ENCODE measurements at places on chromosomes 7 and 10.
A peak's percentile ranks its signal among the peaks of the same experiment; 100 is the strongest.

DNA sequence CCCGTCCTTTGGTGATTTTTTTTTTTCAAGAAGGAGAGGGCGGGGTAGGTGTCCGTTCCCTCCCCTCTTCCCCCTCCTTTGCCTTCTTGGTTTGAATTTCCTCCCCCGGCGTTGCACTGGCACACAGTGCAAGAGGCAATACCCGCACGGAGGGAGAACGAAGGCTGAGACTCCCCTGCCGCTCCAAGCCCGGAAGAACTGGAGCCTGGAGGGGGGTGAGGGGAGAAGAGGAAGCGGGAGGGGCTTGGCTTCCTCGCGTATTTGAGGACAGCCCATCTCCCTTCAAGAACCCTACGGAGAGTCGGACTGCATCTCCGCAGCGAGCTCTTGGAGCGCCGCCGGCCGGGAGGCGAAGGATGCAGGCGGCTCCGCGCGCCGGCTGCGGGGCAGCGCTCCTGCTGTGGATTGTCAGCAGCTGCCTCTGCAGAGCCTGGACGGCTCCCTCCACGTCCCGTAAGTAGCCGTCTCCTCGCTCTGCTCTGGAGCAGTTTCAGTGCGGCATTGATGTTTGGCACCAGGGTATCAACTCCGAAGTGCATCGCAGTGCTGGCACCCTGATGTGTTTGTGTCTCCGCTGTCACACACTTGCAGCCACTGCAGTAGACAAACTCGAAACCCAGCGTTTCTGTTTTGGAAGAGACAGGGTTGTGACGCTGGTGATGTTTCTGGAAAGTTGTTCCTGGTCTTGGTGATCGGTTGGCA, at the start of gene CNTNAP2:
TSS of gene CNTNAP2 (plus strand) at position 281 of the 702 bp plus-strand sequence. CDS start at position 357, 76 bp downstream.
- DNase-seq, result no peak

DNA sequence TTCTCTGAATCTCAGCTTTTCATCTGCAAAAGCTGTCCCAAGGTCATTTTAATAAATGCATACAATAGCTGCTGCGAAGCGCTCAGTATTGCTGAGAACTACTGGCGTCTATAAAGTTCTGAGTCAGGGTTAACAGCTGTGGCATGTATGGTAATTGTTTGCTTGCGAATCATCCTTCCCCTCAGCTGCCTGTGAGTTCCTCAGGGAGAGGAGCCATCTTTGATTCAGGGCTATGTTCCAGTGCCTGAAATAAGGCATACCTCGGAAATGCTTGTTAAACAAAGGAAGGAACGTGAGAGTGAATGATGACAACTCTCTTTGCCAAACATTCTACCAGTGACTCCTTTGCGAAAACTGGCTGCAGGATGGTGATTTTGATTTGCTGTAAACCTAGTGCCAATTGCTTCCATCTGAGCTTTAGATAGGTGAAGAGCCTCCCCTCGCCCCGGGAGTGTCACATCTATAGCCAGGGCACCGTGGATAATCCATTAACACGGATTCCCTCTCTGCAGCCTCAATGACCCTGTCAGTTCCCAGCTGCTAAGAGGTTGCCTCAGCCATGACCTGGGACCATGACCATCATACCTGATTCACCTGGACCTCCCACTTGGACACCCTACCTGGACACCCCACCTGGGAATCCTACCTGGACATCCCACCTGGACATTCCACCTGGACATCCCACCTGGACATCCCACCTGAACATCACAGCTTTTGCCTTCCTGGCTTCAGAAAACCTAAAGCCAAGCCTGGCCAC, 39.6 kb downstream of the GPRIN2 start:
- DNase-seq, result no peak

DNA sequence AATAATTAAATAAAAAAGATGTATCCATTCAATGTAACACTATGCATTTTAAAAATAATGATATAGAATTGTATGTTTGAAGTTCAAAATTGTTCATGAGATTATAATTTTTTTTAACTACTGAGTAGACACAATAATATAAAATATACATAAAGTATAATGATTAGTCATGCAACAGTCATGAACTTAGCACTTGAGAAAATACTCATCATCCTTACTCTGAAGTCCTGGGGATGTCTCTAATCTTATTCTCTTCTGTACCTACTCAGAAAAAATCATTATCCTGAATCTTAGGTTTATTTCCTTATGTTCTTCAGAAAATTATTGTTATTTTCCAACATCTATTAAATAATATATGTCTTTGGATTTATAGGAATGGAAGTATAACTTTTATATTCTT, 26.4 kb upstream of the IKZF1 start:
- no peak for DNase-seq

DNA sequence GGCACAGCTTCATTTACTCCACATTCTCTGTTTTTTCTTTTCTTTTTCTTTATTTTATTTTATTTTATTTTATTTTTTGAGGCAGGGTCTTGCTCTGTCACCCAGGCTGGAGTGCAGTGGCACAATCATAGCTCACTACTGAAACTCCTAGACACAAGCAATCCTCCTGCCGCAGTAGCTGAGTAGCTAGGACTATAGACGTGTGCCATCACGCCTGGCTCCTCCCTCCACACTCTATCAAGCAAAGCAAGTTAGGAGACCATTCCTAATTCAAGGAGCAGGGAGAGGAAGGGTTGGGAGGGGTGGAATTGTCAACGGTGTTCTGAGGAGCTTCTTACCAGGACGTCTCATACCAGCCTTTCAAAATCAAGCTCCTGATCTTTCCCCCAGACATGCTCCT, 52.4 kb downstream of the OAT start:
- DNase-seq, result no peak

- peak; percentile 32 for DNase-seq
Observed at GRCh38 chr7:91034459-91035368, 229.5 kb upstream of the FZD1 start.

DNA sequence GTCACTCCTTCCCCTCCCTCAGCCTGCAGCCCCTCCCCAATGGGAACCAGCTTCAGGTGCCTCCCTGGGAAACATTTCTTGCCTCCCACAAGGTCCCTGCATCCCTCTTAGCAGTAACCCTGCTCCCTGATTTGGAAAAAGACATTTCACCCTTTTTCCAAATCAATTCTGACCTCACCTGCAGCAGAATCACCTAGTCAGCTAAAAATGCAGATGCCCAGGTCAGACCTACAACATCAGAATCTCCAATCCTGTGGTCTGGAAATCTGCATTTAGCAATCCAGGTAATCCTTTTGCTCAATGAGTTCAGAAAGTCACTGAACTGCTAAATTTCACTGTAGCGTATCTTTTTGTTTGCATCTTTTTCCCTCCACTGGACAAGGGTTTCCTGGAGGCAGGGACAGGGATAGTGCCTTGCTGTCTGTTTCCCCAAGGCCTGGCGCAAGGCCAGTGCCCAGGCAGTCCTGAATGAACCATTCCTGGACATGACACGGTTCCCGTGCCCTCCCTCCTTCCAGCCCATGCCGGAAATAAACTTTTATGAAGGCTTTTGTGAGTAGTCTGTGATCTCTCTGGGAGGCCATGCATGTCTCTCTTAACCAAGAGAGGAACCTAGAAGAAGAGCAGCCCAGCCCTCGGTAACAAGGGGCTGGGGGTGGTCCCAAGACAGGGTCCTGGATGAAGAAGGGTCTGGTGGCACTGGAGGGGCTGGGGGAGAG, 44.0 kb downstream of the COL13A1 start:
- no peak for DNase-seq

DNA sequence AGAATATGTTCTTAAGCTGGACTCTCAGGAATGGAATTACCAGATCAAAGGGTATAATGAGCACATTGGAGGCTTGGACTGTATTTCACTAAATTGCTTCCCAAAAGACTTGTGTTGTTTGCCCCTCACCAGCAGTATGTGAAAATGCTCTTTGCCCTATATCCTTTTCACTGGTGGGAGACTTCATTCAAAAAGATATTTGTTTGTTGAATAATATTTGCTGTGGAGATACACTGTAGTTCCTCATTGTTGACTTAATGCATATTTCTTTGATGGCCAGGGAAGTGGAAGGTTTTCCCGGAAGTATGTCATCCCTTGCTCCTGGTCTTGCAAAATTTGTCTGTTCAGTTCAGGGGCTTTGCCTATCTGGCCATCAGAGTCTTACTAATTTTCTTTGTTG, 19.4 kb downstream of the GSTO2 start:
- no peak for DNase-seq

GRCh38 chr10:93600446-93601145, 439 bp downstream of the RBP4 start:
- DNase-seq, result no peak

DNA sequence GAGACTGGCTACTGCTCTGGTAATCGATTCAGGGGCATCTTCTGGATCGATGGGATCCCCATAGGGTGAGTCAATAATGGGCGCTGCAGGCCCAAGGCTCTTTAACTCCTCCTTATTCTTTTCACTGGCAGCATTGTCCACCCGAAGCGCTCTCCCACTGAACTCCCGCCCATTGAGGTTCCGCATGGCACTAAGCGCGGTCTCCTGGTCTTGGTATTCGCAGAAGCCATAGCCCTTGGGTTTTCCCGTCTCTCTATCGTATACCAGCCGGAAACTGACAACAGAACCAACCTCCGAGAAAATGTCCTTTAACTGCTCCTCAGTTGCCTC, 285 bp downstream of the CSTF2T start:
- DNase-seq, result no peak

DNA sequence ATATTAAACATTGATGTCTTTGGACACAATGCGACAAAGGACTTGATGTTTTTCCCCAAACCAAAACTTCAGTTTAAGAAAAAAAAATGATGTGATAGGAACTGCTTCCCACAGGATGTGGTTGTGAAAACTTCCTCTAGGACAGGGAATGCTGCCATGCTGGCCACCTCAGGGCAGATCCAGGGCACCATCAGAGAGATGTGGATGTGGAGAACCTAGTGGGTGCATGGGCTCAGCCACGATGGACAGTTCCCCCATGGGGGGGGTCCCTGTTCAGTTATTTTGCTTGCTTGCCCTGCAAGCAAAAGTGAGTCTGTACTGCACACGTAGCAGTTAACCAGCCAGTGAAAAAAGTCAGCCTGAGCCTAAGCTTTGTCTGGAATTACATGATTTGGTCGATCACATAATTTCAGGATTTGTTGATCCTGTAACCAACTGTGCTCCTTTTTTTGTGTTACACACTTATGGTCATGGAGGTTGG, 36.3 kb downstream of the LAMB4 start:
- DNase-seq, result no peak

GRCh38 chr10:1581189-1581588, 156.1 kb downstream of the ADARB2 start:
- no peak for DNase-seq

- DNase-seq, result no peak
Observed at GRCh38 chr10:110577056-110577455, 9.6 kb downstream of the SMC3 start.

DNA sequence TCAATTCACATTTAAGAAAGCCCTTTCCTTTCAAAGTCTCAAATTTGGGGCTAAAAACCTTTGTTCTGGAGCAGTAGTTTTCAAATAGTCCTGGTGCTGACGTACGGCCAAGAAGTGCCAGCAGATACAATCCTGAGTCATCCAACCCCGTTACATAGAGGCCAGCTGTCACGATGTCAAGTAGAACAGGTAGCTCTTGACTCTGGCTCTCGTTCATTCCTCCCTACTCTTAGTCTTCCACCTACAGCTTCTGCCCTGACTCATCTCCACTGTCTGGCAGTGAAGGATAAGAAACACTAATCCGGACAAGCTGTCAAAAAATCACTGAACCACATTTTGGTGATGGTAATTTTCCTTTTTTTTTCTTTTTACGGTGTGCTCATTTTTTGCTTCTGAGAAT, 132.4 kb upstream of the PTN start:
- no peak for DNase-seq

DNA sequence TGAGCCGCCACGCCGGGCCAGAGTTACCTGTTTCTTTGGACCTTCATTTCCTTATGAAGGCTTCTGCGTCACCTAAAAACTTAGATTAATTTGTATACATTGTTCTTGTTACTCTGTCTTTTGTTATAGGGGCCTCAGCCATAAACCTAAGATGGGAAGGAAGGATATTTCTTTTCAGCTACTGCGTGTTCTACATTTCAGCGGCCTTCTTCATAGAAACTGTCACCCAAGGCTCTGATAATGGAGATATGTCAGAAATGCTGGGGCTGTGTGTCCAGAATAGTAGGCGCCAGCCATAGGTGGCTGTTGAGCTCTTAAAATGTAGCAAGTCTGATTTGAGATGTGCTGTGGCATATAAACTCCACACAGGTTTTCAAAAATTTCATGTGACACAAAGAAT, 52.9 kb downstream of the HK1 start:
- no peak for DNase-seq

All from naive B cell (primary cell).